ENCODE measurements at places on chromosomes 13 and 19.

DNA sequence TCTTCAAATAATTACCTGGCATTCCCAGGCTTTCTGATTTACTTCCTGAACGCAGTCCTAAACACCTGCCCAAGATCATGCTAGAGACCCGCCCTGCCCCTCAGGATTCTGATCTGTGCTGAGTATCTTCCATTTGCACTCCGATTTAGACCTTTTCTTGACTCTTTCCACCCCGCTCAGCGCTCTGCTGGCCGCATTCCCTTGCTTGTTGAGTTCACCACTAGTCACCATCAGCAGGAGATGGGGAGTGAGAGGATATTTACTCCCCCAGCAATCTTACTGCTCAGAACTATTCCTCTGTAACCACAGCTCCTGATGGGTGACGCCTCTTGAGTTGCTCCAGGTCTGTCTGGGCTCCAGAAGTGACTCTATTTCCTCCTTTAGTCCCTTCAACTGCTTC, 419.4 kb upstream of the MIR17HG start:
- DNase-seq: no peak

DNA sequence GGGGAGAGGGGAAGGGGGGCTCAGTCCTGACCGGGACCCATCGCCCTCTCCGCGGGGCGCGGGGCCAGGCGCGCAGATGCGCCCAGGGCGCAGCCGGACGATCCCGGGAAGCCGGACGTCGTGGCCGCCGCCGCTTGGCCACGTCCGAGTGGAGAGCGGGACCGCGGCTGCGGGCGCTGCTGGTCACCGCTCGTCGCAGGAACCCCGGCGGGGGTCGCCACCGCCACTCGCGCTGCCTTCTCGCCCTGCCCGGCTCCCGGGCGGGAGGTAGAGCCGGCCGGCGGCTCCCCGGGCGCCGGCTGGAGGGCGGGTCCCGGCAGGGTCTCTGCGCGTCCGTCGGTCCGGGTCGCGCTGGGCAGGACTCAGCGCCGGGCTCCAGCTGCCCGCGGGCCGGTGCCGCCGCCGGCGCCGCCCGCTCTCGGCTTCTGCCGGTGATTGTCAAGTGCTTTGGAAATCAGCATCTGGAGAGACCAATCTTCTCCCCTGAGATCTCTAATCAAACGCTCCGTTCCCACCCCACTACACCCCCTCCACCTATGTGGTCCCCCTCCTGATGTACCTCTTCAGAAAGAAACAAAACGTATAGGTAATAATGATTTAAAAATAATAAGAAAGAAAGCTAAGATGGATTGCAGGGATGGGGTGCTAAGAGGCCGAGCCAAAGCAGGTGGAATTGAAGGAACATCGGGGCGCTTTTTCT, 464.4 kb downstream of the ITGBL1 start:
- no peak for DNase-seq

GRCh38 chr19:13019332-13019731, 24.1 kb downstream of the NFIX start:
- no peak for DNase-seq

DNA sequence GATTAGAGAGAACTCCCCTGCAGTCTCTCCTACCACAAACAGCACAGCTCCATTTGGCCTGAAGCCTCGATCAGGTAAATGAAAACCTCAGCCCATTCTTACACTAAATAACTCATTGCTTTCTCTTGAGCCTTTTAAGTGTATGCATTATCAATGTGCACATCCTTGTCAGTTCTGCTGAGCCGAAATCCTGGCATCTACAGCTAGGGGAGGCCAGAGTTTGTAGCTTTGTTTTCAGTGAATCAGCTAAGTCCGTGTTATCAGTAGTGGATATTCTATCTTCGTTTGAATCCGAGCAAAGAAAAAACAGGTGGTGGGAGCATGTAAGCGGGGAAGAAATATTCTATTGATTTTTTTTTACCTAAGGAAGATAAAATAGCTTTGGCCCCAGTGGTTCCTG, 84.4 kb downstream of the ESD start:
- no peak for DNase-seq

GRCh38 chr13:95723438-95723837, 46.5 kb downstream of the DNAJC3 start:
- DNase-seq: no peak

DNA sequence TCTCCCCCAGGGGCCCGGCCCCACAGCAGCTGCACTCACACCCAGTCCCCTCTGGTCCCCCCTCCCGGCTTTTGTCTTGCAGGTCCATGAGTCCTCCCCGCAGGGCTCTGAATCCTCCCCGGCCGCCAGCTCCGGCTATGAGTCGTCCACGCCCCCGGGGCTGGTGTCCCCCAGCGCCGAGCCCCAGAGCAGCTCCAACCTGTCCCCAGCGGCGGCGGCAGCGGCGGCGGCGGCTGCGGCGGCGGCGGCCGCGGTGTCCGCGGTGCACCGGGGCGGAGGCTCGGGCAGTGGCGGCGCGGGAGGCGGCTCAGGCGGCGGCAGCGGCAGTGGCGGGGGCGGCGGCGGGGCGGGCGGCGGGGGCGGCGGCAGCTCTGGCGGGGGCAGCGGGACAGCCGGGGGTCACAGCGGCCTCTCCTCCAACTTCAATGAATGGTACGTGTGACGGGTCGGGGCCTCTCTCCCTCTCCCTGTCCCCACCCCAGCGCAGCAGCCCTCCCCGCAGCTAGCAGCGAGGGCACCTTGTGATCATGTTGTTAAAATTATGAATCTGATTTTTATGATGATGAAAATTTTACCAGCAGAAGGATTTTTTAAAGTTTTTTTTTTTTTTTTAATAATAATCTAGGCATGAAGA, 3.8 kb downstream of the ZIC2 start:
- no peak for DNase-seq

DNA sequence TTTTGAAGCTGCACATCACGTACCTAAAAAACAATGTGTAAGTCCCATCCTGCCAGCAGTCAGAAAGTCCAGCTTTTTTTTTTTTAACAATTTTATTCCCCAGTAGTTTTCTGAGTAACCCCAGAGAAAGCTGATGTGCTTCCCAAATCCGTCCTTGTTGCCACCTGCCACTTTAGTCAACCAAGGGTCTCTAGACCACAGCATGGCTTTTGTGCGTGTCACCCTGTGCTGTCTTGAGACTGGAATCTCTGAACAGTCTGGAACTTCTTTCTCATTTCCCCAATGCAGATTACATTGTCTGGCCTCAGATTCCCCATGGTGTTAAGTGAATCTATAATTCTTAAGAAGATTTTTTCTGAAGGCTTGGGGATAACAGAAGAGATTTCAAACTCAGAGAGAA, 289.2 kb upstream of the KLF12 start:
- no peak for DNase-seq

- no peak for DNase-seq
These were observed 23.7 kb upstream of the UBE2L5 start for GRCh38 chr13:30398601-30399072.

GRCh38 chr13:24672141-24673132, 7.8 kb upstream of the ATP12A start:
- no peak for DNase-seq

DNA sequence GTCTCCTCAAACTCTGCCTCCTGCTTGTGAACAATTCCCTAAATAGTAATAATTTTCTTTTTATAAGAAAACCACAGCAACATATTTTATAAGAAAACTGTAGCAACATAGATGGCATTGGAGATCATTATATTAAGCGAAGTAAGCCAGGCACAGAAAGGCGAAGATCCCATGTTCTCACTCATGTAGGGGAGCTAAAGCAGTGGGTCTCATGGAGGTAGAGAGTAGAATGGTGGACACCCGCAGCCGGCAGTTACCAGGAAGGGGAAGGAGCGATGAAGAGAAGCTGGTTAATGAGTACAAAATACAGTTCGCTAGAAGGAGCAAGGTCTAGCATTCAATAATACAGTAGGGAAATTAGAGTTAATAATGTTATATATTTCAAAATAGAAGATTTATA, 42.9 kb downstream of the CRYL1 start:
- DNase-seq: no peak

DNA sequence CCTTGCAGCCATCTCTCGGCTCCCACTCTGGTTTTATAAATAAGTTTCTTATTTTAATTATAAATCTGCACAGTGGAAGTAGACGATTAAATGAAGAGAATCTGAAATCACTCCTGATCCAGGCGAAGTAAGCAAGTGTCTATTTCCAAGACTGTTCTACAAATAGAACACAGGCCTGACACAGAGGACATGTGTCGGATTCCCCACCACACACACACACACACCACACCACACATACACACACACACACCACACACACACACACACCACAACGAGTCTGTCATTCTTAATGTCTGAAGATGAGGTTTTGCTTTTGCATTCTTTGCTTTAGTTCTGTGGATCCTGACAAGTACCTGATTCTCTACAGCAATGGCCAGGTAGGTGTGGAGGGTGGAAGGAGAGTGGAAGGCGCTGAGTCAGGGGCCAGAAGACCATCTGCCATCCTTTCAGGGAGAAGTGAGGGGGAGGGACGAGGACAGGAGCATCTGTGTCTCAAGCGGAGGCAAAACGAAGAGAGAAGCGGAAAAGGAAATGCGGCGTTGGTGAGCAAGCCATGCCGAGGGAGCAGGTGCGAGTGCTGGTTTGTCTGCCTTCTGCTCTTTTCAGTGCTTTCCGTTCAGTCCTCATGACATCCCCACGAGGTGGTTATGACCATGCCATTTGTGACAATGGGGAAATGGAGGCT, 110.2 kb downstream of the TEX26 start:
- no peak for DNase-seq

GRCh38 chr19:16714702-16715287, 4.9 kb upstream of the NWD1 start:
- DNase-seq: peak; percentile 12

- no peak for DNase-seq
These were observed 1.3 kb upstream of the ACTL9 start for GRCh38 chr19:8699908-8700307.

DNA sequence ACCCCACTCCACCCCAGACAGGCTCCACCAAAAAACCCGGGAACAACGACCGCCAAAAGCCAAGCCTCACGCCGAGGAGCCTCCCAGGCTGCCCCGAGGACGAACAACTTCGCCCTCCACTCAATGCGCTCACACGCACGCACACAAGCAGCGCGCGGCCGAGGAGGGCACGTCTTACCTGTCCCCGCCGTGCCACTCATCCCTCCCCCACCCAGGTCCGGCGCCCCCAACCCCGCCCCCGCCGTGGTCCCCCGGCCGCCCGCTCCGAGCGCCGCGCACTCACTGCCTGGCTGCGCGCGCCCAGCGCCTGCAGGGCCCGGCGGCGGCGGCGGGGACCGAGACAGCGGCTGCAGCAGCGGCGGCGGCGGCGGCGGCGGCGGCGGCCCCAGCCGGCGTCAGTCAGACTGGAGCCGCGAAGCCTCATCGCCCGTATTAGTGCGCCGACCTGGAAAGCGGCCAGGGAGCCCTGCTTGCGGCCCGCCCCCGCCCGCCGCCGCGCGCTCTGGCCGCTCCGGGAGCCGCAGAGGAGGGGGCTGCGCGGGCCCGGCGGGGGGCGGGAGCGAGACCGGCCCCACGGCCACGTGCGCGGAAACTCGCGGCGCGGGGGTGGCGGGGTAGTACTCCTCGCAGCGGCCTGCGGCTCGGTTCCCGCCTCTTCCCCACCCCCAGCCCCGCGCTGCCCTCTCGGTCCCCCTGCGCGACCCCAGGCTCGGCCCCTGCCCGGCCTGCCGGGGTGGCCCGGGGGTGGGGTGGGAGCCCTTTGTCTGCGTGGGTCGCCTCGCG, at the start of gene SMAD9:
Gene SMAD9, minus strand, starts transcription at position 406 of the 783 bp plus-strand sequence. CDS start 40,549 bp downstream, outside the sequence.
- DNase-seq: no peak

DNA sequence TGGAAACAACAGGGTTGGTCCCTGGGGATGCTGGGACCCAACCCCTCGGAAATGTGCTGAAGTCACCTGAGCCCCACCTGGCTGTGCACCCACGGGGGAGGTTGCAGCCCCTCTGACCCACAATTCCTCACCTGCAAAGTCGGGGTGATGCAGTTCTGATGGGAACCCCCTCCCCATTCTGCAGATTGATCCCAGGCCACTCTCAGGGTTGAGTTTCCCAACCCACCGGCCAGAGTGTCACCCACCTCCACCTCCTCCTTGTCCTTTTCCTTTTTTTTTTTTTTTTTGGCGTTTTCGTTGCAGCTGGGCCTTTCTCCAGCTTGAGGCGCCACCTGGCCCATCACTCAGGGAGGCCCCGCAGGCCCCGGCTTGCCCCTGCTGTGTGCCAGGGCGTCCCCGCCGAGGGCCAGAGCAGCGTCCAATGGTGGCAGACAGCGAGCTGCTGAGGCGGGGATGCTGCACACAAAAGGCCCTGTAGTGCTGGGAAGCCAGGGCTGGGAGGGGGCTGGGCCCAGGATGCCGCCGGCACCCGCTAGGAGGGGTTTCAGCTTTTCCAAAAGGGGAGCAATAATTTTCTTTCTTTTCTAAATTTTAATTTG, 4.6 kb downstream of the PIK3R2 start:
- DNase-seq: no peak

GRCh38 chr13:39588384-39588783, 14.6 kb downstream of the LHFPL6 start:
- no peak for DNase-seq

DNA sequence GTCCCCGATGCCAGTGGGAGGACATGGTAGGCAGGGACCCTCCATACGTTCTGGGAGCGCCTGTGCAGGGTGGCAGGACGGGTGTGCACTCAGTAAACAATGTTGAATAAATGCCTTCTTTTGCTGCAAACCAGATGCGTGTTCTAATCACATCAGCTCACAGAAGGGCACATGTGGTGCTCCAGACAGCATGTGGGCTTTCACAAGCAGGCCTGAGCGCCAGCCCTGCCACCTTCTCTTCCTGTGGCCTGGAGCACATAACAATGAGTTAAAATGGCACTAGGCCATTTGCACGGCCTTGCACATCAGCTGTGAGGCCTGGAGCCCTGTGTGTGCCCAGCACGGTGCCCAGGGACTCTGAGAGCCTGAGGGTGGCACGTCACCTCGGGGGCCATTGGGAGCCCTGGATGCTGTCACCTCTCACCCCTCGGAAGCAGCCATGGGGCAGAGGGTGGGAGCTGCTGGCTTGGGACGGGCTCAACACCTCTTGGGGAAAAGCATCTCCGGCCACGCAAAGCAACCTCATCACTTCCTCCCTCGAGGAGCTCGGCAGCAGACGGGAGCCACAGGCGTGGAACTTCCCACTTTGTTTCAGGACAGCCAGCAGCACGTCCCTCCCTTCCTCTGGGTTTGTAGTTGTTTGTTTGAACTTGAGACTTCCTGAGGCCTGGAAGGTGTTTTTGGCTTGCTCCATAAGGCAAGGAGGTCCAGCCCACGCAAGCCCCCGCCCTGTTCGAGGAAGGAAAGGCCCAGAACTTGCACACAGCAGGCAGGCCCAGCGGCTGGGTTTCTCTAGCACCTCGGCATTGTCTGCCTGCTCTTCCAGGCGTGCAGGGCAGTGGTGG, 9.8 kb downstream of the MCF2L start:
- DNase-seq: no peak

- DNase-seq: no peak
These were observed 10.4 kb upstream of the ZNF586 start for GRCh38 chr19:57759096-57759495.

GRCh38 chr13:65803530-65804392, 1426.4 kb downstream of the PCDH9 start:
- no peak for DNase-seq

DNA sequence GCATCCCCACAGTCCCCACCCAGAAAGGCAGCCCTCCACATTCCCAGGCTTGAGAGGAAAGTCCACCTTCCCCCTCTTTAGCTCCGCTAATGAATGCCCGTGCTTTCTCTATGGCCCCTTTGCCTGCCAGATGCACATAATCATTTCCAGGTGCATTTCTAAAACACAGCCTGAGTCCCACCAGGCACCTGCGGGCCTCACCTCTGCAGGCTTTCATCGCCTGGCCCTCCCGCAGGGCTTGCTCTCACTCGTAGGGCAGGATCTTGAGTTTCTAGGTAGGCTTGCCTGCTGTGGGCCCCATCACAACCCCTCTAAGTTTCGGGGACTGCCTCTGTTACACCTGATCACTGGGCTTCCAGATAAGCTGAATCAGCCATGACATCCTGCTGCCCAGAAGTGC, 173.6 kb downstream of the ZNF536 start:
- no peak for DNase-seq

Measured in stimulated activated CD8-positive, alpha-beta memory T cell treated with anti-CD3 and anti-CD28 coated beads, Interleukin-15, amount 100 ng/mL, for 24 hours (primary cell).